ENCODE measurements at places on chromosomes 11 and 22.

GRCh38 chr11:10597877-10598351 lies 29.4 kb upstream of the LYVE1 start:
- no peak for DNase-seq

DNA sequence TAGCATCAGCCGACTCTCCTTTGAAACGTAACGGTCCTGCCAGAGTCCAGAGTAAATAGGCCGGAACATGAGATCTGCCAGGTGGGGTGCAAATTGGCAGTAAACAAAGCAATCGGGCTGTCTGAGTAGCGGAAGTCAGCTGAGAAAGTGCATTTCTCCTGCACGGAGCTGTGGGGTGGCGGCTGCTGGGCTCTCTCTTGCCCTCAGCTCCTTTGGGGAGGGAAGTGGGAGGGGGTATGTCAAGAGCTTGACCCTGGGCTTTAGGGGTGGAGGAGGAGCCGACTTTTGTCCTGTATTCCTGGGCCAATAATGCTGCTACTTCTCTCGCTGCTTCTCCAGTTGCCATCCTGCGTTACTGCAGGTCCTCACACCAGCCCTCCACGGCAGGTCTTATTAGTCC lies 11.6 kb downstream of the GRIK4 start:
- no peak for DNase-seq

GRCh38 chr11:96134602-96135001 lies 208.4 kb downstream of the MAML2 start:
- no peak for DNase-seq

DNA sequence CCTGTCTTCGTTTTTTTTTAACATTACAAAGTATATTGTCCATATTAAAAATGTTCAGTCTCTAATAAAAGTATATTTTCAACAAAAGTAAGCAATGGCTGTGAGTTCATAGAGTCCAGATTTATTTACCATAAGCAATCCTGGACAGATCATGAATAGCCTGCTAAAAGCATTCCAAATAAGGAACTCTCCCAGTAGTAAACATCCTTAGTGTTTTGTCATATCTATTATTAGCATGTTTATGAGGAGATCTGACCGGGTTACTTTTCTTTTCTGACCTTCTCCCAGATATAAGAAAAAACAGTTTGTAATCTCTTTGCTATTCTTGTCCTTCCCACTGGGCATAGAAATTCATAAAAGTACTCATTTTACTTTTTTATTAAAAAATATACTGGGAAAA lies 403.9 kb upstream of the ANO3 start:
- DNase-seq = no peak

GRCh38 chr11:102932678-102933077 lies 22.9 kb downstream of the MMP13 start:
- no peak for DNase-seq

DNA sequence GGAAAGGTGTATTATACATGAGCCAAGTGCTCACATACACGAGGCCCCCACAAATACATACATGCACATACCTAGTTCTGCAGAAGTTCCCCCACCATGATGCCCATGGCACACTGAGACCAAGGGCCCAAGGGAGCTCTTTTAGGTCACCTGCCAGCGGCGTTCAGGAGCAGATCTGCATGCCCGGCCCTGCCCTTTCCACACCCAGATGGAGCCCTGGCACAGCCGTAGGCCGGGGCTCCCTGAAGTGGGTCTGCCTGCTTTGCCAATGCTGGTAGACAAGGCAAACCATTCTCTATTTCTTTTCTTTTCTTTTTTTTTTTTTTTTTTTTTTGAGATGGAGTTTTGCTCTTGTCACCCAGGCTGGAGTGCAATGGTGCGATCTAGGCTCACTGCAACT lies 21.5 kb downstream of the NFAM1 start:
- DNase-seq = no peak

- no peak for DNase-seq
Measured at GRCh38 chr22:44667276-44667675, 34.7 kb upstream of the PRR5 start.

DNA sequence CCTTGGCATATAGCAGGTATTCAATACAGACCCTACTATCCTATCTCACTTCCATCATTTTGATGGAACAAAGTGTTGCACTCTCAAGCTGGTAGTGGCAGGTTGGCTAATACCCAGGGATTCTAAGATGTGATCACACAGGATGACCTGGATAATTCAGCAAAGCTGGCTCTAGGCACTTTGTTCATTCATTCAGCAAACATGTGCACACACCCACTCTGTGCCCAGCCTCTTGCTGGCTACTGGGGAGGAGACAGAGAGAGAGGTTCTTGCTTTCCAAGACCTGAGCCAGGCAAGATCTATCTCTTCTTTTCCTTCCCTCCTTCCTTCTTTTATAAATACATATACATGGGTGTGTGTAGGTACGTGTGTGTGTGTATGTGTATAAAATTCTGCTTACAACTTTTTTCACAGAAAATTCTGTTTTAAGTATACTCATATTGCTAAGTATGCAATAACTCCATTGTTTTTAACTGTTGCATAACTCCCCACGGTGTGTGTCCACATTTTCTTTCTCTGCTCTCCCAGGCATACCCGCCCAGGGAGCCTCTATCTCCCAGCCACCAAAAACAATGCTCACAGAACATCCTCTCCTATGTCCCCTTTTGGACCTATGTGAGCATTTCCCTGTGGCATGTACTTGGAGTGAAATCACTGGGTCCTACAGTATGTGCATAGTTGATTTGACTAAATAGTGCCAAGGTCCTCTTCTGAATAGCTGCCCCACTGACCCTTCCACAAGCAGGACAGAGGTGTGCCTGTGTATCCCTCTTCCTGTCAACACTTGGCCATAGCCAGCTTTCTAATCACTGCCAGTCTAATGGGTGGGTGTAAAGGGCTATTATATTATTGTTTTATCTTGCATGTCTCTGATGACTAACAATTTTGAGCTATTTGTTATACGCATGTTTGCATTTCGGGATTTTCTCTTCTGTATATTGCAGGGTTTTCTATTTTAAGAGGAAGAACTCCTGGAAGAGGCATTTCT lies 27.5 kb downstream of the CLPB start:
- DNase-seq = no peak

Measured in HuH-7.5 (cell line).